NCI-H187 treated with DMSO at 0.1 percent for 48 hours (cell line): ENCODE measurements at places on chromosomes 13 and 19.

DNA sequence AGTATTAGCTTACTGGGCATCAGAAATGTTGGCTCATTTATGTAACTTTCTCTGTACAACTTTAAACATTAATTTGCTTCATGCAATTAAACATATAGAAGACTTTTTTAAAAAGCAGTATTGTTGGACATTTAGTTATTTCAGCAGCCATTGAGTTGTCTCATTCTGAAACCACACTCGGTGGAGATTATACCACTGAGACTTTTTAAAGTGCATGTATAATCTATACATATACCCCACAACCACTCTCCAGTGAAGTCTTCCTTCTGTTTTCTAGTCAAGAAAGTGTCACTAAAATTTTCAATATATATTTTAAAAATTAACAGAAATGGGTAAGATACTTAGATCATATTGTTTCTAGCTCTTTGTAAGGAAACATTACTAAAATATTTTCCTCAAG lies 15.5 kb downstream of the SETDB2 start:
- DNase-seq = no peak

DNA sequence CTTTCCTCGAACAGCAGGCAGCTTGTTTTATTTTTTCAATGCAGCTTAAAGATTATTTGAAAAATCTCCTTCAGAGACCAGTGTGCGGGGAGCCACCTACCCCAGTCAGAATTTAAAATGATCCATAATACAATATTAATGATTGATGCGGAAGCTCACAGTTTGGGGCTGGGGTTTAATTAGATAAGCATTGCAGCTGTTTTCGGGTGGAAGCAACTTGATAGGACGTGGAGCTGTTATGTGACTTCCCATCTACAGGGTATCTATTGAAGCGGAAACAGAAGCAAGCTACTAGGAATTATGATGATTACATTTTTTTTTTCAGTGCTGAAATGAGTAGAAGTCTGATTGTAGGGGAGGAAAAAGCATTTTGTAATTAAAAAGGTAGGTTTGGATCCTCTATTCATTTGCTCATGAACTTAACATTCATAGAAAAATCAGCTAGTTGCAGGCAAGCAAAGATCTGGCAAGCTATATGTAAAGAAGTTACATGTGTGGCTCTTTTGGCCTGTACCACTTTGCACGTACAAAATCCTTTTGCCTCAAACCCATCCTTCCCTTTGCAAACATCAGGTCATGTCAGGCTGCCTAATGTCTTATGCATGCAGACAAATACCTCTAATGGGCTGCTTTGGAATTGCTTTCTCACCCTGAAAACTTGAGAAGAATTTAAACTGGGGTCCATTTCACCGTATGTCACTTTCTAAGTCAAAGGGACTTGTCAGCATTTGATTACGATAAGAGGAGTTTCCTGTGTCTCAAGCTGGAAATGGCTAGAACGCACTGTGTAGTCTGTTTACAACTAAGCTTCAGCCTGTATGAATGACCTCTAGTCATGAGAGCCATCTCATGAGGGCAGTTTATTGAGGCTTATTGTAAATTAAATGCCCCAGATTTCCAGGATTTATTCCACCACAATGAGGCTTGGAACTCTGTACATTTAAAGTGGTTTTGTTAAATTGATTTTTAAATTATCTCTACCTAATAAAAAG lies 267.1 kb upstream of the TMTC4 start:
- no peak for DNase-seq

- no peak for DNase-seq
These were observed 73.9 kb upstream of the FNDC3A start for GRCh38 chr13:48901781-48902180.

DNA sequence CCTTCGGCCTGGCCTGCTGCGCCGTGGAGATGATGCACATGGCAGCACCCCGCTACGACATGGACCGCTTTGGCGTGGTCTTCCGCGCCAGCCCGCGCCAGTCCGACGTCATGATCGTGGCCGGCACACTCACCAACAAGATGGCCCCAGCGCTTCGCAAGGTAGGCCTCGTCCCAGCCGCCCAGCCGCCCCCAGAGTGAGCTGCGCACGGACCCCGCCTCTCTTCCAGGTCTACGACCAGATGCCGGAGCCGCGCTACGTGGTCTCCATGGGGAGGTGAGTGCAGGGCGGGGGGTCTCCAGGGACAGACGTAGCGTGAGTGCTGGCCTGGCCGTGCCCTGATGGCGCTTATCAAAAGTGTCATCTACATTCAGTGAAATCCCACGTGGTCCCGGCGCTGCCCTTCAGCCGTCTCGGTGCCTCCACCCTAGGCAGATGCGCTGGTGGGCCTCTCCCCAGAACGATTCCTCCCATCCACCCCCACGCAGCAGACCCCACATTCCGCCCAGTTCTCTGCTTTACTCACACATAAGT lies 7.2 kb downstream of the NDUFS7 start:
- no peak for DNase-seq

DNA sequence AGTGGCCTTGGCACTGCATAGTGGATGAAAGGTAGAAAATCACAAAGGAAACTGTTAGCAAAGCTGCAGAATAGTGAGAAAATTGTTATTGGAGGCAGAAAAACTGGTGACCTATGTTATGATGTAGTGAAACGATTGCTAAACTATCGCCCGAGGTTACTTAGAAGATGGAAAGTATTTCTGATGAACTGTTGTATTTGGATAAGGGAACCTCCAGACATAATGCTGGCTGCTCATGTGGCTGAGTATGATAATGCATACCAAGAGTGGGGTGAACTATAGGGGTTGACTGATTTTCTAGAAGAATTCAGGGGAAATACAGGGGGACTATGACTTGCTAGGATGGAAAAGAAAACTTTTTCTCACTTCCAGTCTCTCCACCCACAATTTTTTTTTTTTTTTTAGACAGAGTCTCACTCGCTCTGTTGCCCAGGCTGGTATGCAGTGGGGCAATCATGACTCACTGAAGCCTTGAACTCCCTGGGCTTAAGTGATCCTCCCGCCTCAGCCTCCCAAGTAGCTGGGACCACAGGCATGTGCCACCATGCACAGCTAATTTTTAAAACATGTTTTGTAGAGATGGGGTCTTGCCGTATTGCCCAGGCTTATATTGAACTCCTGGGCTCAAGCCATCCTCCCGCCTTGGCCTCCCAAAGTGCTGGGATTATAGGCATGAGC lies 4.4 kb upstream of the EID2 start:
- DNase-seq = no peak

- no peak for DNase-seq
These were observed 1487.0 kb upstream of the SLC10A2 start for GRCh38 chr13:104553186-104553585.

DNA sequence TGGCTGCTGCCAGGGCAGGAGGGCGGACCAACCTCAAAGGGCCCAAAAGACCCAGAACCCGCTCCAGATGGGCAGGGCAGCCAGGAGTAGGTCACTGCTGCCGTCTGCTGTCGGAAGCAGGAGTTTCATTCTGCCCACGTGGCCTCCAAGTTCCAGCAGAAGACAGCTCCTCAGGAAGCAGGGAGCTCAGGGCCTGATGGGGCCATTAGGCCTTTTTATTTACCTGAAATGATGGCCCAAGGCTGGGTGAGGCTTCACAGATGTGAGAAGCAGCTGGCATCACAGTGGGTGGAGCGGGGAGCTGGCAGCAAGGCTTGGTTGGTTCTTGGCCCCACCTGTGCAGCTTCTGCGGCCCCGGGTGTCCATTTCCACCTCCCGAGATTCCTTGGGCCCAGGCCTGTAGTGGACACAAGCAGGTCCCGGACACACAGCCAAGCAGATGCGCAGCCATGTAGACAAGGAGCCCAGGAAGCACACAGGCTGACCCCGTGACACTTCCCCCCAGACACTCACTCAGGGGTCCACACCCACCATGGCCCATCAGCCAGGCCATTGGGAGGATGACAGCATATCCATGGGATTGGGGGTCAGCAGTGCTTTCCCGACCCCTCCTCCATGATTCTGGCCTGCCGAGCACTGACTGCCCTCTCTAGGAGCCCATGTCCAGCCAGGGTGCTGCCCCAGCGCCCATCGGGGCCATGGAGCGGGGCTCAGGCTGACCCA lies 26.4 kb downstream of the C13orf46 start:
- no peak for DNase-seq

DNA sequence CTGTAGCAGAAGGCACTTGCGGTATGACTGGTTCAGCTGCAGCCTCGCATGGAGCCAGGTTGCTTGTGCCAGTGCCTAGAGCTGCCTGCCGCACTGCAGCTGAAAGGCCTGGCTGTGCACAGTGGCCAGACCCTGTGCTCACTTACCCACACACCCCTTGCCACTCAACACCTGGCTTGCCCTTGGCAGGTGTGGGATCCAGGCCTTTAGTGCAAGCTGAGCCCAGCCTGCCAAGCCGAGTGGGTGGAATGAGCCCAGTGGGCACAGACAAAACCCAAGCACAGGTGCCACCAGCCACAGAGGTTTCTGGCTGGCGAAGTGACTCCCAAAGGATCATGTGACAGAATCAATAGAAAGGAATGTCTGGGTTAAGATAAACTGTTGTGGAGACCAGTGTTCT lies 19.5 kb downstream of the LIG4 start:
- no peak for DNase-seq

GRCh38 chr13:41019011-41019487 lies at the start of gene ELF1:
ELF1 (minus strand) TSS chr13:41019316; CDS start chr13:40982054, 37,262 bp downstream.
- no peak for DNase-seq

- no peak for DNase-seq
These were observed 7.4 kb downstream of the C19orf25 start for GRCh38 chr19:1471515-1472160.

DNA sequence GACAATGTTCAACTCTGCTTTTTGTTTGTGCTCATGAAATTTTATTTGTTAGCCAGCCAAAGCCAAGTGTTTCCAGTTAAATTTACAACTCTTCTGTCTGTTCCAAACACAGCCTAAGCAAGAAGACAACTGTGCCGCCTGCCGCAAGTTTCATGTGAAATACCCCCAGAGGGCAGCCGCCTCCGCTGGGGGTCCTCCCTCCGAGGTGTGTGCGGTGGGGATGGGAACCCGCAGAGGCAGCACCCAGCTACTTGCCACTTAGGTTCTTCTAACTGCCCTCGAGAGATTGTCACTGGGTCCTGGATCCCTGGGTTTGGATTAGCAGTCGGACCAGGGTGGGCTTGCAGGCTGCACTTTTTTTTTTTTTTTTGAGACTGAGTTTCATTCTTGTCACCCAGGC lies 28.5 kb downstream of the ATP11A start:
- DNase-seq = no peak

- no peak for DNase-seq
These were observed 36.3 kb downstream of the SHISA2 start for GRCh38 chr13:26015271-26016125.

DNA sequence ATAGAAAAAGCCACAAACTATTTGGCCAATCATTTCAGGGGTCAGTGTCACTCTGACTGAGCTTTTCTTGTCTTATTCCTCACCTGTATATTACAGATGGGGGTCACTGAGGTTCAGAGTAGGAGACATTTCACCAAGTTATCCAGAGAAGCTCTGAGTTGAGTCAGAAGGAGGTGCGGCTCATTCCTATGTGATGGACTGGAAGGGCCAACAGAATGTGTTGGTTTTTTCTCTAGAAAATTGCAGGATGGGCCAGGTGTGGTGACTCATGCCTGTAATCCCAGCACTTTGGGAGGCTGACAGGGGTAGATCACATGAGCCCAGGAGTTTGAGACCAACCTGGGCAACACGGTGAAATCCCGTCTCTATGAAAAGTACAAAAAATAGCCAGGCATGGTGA lies 24.5 kb upstream of the ZNF83 start:
- no peak for DNase-seq

GRCh38 chr13:24682353-24682752 lies 2.1 kb downstream of the ATP12A start:
- DNase-seq = no peak

DNA sequence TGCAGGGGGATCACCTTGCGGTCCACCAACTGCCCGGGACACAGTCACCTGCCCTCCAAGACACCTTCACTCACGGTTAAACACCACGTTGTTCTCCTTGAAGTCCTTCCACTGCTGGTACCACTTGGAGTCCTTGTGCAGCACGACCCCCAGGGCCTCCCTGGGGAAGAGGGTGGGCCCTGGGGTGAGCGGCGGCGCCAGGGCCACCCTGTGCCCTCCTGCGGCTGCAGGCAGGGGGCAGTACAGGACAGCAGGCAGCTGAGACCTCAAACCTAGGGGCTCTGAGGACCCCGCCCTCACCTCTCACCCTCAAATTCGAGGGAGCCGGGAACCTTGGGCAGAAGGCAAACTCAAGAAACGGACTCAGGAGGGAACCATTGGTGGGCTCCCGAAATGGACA lies 7.5 kb upstream of the CTXN1 start:
- DNase-seq = no peak

- no peak for DNase-seq
These were observed 5.7 kb upstream of the LYPD3 start for GRCh38 chr19:43471091-43471490.

DNA sequence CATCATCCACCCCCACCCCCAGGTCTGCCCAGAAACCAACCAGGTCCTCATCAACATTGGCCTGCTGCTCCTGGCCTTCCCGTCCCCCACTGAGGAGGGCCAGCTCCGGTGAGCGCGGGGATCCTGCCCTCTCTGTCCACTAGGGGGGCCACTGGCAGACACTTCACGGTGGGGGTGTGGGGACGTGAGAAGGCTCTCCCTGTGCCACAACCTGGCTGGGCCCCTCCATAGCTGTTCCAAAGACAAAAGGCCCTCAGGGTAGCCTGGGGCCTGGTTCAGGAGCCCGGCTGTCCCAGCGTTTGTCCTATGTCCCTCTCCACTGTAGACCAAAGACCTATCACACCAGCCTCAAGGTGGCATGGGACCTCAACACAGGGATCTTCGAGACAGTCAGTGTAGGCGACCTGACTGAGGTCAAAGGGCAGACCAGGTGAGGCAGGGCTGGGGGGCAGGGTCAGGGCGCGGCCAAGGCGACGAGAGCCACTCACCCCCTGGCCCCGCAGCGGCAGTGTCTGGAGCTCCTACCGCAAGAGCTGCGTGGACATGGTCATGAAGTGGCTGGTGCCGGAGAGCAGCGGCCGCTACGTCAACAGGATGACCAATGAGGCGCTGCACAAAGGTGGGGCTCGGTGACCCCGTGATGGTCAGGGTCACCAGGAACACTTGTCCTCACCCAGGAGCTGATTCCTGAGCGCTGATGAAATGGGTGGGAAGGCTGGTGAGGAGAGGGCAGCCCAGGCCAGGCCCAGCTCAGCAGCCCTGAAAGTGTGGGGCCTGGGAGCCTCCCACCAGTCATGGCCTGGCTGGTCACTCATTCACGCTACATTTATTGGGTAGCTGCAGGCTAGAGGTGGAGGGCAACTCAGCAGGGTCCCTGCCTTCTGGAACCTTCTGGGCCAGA lies 7.9 kb downstream of the DCAF15 start:
- DNase-seq = no peak

GRCh38 chr13:51879133-51879532 lies 17.4 kb downstream of the CCDC70 start:
- DNase-seq = no peak

DNA sequence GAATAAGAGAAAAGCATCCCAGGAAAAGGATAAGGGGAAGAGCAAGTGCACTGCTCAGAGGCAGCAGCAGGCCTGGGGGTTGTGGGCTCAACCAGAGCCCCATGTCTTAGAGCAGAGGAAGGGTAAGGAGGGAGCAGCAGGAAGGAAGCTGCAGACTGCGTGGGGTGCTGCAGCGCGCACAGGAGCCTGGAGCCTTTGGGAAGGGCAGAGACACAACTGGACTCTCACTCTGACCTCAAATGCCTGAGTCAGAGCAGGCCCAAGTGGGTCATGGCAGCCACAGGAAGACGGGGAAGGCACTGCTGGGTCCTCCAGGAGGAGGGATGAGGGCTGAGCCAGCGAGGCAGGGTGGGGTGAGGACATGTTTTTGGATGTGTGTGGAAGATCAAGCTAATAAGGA lies 31.6 kb downstream of the SIGLEC7 start:
- DNase-seq = no peak

GRCh38 chr19:47483200-47483599 lies 819 bp downstream of the KPTN start:
- no peak for DNase-seq
